ENCODE measurements at places on chromosomes 11 and 22. TPM values are rescaled to one million over a fixed set of nuclear protein-coding genes. Genes with fewer than 3 reads are reported as not detected.
A peak's percentile ranks its signal among the peaks of the same experiment; 100 is the strongest.

DNA sequence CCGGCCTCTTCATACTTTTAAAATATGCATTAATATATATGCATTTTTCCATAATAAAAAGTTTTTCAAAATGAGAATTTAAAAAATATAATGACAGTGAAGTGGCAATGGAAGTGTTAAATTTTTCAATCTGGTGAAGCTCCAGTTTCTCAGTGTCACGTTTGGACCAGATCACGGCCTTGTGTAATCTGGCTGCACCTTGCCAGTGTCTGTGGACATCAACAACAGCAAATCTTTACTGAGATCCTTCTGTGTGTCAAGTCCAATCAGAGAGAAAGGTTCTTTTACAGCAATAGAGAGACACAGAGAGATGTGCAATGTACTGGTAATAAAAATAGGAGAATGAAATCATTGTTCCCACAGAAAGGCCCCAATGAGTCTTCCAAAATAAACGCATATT, 49.8 kb upstream of the PAK1 start:
- no peak for DNase-seq

CLTCL1 gene
- 6.3 TPM for total RNA-seq

OR6A2 gene
- total RNA-seq: 0.25 TPM

- DNase-seq: no peak
These were observed 31.3 kb upstream of the RRM1 start for GRCh38 chr11:4063348-4063747.

- DNase-seq: no peak
These were observed 55.0 kb downstream of the DNAJC24 start for GRCh38 chr11:31424652-31425051.

CASP5 gene
- total RNA-seq: 0.91 TPM

DNA sequence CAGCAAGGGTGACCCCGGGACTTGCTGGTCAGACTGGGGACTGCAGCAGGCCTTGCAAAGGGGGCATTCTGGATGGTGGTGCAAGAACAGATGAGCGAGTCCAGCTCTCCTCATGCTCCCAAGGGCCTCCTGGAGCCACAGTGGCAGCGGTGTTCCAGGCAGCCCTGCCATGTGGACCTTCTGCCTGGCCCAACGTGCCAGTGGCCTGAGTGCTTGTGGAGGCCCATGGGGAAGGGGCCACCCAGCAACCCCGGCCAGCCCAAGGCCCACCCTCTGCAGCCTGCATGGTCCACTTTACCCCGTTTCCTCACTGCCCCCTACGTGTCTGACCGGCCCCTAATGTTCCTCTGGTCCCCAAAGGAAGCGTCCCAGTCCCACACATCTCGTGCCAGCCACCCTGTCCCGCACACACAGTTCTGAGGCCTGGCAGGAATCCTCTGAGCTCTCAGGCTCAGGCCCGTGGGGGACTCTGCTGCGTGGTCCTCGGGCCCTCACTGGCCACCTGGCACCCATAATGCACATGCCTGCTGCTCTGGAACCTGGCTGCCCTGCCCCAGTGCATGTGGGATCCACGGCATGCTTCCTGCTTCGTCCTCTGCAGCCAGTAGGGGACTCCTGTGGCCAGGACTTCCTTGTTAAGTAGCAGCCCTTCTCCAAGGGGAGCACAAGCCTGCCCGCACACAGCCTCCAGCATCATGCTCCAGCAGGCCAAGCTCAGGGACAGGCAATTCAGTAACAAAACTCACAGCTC, 85.5 kb downstream of the DGCR2 start:
- peak; percentile 67 for DNase-seq

TEX12 gene
- not detected for total RNA-seq

DNA sequence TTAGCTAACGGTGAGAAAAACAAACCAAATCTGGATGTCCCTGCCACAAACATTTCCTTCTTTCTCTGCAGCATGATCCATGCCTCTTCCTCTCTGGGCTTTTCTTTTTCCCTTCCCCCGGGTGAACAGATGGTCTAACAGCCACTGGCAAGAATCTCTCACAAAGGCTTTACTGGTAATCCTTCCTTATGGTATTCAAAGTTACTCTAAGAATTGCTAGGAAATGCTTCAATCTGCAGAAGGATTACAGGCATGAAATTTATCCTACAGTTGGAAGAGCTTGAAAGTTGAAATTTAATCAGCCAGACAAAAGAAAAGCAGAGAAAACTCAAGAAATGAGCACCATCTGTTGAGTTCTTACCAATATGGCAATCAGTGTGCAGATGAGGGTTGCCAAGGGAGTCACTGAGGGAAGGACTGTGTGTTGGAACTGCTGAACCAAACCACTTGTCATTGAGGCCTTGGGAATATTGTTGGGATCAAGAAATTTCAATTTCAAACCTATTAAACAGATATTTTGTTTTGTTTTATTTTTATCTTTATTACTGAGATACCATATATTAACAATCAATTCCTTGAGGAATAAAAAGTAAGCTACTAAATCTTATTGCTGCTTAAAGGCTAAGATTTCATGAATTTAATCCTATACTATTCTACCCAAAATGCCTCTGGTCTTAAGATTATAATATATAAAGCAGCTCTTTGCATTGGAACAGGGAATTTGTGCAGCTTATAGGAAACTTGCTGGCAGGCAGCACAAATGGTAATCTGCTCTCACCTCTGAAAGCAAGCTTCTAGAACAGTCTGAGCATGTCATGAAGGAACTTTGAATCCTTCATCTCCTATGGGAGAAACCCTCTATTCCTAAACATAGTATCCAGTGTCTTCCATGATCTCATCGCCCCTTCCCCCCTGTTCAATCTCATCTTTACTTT, 29.7 kb upstream of the NDUFC2 start:
- no peak for DNase-seq

GRCh38 chr22:19497245-19497644, 17.5 kb downstream of the CDC45 start:
- no peak for DNase-seq

DNA sequence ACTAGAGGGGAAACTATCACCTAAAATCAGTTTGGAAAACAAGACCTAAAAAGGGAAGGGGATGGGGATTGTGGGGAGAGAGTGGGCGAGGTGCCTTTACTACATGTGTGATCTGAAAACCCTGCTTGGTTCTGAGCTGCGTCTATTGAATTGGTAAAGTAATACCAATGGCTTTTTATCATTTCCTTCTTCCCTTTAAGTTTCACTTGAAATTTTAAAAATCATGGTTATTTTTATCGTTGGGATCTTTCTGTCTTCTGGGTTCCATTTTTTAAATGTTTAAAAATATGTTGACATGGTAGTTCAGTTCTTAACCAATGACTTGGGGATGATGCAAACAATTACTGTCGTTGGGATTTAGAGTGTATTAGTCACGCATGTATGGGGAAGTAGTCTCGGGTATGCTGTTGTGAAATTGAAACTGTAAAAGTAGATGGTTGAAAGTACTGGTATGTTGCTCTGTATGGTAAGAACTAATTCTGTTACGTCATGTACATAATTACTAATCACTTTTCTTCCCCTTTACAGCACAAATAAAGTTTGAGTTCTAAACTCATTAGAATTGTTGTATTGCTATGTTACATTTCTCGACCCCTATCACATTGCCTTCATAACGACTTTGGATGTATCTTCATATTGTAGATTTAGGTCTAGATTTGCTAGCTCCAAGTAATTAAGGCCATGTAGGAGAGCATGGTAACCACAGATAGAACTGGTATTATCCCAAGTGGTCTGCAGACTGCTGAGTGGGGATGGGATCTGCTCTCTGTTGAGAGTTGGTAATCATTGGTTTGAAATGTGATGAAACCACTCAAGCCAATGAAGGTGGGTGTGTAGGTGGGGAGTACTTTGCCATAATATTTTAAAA, 3.6 kb downstream of the NEAT1 start:
- DNase-seq: no peak

GRCh38 chr11:96052921-96053651, 129.2 kb upstream of the MTMR2 start:
- peak; percentile 32 for DNase-seq

GRCh38 chr22:40116496-40117200, 61.1 kb upstream of the TNRC6B start:
- no peak for DNase-seq

GRCh38 chr11:34136420-34136819, 31.0 kb downstream of the NAT10 start:
- no peak for DNase-seq
